Kidney epithelial cell (primary cell): ENCODE measurements at places on chromosomes 5 and 9.

- DNase-seq = no peak
These were observed 719.6 kb upstream of the WWC1 start for GRCh38 chr5:167571824-167572223.

- peak; percentile 87 for DNase-seq
These were observed 64.5 kb upstream of the ERBIN start for GRCh38 chr5:65861830-65862241.

- DNase-seq = no peak
These were observed 76.2 kb upstream of the TMED7 start for GRCh38 chr5:115702025-115702424.

DNA sequence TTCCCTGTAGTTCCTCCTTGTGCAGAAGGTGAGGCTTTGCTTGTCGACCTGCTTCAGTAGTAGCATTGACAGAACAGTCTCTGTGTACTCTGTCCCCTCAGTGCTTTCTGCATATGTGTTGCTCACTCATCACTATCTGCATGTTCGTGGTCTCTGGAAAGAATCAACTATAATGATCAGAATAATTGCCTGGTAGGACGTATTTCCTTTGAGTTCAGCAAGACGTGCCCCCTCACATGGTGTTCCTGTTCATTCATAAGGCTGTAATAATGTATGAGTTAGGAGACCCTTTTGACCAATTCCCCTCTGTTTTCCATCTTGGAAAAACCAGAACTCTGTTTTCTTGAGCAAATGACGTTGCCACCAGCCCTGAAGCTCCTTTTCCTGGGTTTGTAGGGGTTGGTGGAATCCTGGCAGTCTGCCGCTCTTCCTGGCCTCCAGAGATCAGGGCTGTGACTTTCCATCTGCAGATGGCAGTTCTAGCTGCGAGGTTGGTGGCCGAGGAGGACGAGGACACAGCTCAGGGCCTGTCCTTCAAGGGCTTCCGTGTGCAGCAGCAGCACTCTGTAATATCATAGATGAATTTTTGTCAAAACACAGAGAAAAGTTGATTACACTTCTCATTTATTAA is 61.9 kb downstream of the EXOSC2 start:
- no peak for DNase-seq

DNA sequence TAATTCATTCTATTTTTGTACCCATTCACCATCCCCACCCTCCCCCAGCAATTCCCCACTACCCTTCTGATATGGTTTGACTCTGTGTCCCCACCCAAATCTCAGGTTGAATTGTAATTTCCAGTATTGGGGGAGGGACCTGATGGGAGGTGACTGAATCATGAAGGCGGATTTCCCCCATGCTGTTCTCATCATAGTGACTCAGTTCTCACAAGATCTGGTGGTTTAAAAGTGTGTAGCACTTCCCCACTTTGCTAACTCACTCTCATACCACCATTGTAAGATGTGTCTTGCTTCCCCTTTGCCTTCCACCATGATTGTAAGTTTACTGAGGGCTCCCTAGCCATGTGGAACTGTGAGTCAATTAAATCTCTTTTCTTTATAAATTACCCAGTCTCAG is 25.9 kb upstream of the TESK1 start:
- no peak for DNase-seq
